Breast epithelium (tissue), 4 donors: ENCODE measurements at places on chromosomes 1 and 21. TPM values are rescaled to one million over a fixed set of nuclear protein-coding genes. Genes with fewer than 3 reads are reported as not detected.

Gene CFAP74
- total RNA-seq = 0.29 TPM

Gene CHRM3
- 4.8 TPM for total RNA-seq

DNA sequence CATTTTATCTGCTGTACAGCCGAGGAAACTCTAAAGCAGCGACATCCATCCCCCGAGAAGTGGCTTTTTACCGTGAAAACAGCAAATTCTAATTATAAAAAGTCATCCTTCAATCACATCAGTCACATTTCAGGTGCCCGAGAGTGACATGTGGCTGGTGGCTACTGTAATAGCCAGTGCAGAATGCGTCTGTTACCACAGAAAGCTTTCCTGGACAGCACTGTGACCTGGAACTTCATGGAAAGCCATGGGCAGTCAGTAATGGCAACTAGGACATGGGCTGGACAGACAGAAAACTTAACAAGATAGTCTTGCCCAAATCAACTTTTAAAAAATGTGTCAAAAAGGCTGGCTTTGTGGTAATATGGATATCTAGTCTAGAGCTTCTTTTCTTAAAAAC lies 106.6 kb downstream of the BCAR3 start:
- H3K4me1 ChIP-seq = peaks cover 8% of the 10 kb centered on the region
- H3K4me3 ChIP-seq = no peak overlapping the region
- H3K27ac ChIP-seq = peak overlapping the region; percentile 80
- H3K36me3 ChIP-seq = no peaks in the 10 kb centered on the region

GRCh38 chr1:43711049-43711448 lies 3.7 kb downstream of the ST3GAL3 start:
- H3K27ac ChIP-seq = no peak overlapping the region
- no peak for DNase-seq
- no peaks in the 10 kb centered on the region for H3K27me3 ChIP-seq
- no peak overlapping the region for H3K4me3 ChIP-seq
- H3K36me3 ChIP-seq = no peaks in the 10 kb centered on the region
- no peaks in the 10 kb centered on the region for H3K4me1 ChIP-seq

DNA sequence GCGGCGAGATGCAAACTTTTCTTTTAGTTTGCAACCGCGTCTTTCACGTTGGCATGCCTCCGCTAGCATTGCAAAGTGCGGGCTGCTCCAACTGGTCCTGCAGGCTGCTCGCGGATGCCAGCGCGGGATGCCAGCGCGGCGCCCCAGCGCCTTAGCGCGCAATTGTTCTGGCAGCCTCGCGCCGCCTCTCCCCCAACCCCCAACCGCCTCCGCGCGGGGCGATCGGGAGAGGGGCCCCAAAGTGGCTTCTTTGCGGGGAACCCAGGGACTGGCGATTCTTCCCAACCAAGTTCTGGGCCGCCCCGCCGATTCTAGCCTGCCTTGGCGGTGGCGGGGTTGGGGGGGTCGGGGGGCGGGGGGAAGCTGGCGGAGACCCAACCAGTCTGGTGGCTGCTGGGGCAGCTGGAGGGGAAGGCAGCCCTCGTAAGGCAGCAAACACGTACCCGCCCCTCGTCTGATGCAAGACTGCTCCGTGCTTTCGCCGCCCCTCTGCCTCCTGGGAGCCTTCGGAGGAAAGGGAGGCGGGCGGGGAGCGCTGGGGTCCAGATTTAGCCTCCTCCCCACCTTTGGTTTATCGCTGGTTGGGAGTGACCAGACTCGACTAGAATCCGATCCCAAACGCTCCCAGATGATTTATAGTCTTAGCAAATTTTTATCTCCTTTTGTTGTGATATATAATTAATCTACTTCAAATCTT lies 756 bp downstream of the PHGDH start:
- peak overlapping the region; percentile 74 for H3K4me3 ChIP-seq
- H3K4me1 ChIP-seq = no peaks in the 10 kb centered on the region
- H3K27ac ChIP-seq = peak overlapping the region; percentile 88

DNA sequence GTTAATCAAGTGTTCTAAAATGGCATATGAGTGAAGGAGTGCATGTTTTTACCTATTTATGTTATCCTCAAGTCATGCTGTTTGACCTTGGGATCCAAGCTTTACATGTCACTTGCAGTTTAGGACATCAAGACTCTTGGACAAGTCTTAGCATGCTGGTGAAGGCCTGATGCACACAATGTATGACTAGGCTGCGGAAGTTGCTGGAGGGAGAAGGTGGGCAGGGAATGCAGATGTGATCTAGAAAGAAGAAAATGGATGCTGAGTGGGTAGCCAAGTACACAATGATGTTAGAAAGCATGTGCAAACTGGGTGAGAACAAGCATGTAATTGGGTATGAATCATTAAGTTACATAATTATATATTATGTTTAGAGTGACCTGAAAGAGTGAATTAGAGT lies 301.8 kb downstream of the BRINP2 start:
- DNase-seq = no peak
- H3K27ac ChIP-seq = no peak overlapping the region
- H3K4me1 ChIP-seq = no peaks in the 10 kb centered on the region
- H3K4me3 ChIP-seq = no peak overlapping the region
- no peaks in the 10 kb centered on the region for H3K36me3 ChIP-seq
- H3K27me3 ChIP-seq = no peaks in the 10 kb centered on the region

DNA sequence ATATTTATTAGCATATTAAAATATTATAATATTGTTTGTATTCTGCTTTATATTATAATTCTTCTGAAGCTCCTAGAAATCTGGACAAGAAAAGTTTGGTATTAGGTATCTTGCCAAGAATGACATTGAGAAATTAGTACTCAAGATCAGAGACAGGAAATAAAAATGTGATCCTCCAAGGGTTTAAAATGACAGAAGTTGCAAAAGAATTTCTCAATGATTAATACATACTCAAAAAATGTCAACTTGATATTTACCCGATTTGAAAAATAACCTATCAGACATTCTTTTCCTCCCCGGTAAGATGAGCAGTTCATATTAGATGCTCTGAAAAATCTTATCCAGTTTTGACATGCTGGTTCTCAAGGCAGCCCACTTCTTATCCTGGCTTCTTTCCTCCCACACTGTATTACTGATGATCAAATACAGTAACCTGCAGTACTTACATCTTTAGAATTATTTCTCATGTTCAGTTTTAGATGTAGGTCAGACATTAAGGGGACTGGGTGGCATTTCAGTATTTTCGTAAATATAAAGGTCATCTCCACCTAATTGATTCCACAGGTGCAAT lies 55.3 kb downstream of the CACHD1 start:
- no peaks in the 10 kb centered on the region for H3K36me3 ChIP-seq
- H3K4me1 ChIP-seq = peaks cover 3% of the 10 kb centered on the region
- no peaks in the 10 kb centered on the region for H3K27me3 ChIP-seq
- H3K4me3 ChIP-seq = no peak overlapping the region
- peak overlapping the region; percentile 73 for H3K27ac ChIP-seq

DNA sequence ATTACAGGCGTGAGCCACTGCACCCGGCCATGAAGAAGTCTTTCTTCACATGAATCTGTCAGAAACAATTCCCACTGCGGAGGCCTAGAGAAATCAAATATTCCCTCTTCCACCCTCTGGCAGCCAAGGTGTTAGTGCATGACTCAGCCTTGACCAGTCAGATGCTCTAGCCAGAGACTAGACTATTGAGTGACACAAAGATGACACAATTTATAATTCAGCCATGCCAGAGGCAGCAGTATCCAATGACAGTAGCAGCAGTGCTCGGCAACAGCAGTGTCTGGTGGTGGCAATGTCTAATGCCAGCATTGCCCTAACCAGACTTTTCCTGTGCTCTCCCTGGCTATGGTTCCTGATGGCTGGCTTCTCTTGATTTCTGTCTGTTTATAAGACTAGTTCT lies 8.7 kb downstream of the CTXND2 start:
- H3K4me3 ChIP-seq = no peak overlapping the region
- no peaks in the 10 kb centered on the region for H3K36me3 ChIP-seq
- no peak for DNase-seq
